MM.1S (cell line): ENCODE measurements at places on chromosomes 3 and 15.

DNA sequence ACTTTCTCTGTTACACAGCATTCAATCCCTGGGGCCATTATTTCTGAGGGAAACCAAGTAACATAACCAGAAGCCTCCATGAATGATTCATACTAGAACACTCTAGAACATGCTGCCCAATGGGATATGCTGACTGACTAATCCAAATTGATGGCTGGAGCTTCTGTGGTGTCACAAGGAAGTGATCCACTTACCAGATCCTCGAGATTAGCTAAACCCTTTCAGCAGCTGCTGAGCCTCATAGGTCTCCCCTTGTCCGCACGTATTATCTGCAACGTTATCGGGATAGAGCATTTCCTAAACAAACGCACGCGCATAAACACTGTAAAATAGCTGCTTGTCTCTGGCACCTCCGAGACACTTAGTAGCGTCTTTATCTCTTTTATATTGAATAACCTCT, 61.2 kb upstream of the PROK2 start:
- no peak for DNase-seq

GRCh38 chr3:105930733-105931132, 61.9 kb upstream of the CBLB start:
- DNase-seq: no peak

DNA sequence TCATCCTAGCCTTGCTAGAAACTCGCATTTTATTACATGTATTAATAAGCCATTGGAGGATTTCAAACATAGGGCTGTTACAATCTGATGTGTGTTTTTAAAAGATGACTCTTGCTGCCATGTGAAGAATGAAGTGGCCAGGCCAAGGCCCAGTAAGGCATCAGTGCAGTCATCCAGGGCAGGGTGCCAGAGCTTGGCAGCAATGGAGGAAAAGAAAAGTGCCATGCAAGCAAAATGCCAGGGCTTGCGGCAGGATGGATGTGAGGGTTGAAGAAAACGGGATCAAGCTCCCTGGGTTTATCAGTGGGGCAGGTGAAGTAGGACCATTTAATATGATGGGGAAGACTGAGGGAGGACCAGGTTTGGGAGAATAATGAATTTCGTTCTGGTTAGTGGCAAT, 183.6 kb downstream of the MINAR1 start:
- DNase-seq: no peak

GRCh38 chr15:41269887-41270286, 38.8 kb downstream of the CHP1 start:
- DNase-seq: no peak

DNA sequence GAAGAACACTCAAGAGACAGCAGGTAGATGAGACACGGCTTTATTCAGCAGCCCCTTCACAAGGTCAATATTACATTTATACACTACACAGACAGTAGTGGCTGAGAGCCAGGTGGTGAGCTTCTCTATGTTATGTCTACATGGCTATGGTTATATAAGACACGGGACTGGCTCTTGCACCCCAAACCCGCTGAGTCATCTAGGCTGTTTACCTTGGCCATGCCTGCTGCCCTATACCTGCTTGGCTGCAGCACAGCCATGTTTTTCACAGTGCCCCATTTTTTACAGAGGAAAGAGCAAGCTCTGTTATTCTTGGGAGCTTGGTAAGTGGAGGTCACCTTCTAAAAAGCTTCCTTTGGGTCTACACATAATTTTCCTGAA, 231.6 kb downstream of the IGSF11 start:
- no peak for DNase-seq

DNA sequence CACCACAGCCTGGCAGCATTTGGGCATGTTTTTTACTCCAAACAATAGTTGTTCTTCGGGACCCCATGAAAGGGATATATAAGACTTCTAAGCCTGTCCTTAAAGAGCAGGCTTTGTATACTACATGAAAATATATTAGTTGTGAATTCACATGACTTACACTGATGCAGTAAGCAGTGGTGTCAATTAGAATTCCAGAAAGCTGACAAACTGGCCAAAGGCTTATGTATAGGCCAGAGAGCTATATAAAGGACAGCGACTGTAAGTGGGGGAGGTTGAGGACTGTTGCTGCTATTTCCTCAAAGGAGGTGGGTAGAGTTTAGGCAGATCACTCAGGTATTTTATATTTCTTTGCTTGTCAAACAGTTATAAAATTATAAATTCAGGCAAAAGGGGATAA, 24.8 kb downstream of the KPNA4 start:
- DNase-seq: no peak

DNA sequence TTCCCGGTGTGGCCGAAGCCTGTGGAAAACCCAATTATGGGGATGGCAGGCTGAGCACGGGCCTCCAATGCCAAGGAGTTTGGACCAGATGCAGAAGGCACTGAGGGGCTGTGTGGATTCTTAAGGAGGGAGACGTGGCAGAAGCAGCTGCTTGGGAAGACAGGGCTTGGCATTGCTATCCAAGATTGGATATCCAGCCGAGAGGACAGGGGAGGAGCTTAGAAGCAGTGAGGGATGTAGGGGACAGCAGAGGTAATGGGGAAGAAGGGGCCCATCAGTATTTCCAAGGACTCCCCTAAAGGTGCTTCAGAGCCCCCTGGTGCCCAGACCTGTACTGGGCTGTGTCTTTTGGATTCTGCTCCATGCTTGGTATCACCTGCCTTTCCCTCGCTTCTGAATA, 112.8 kb upstream of the TLE3 start:
- no peak for DNase-seq
